ENCODE measurements at places on chromosomes 12 and 14.

DNA sequence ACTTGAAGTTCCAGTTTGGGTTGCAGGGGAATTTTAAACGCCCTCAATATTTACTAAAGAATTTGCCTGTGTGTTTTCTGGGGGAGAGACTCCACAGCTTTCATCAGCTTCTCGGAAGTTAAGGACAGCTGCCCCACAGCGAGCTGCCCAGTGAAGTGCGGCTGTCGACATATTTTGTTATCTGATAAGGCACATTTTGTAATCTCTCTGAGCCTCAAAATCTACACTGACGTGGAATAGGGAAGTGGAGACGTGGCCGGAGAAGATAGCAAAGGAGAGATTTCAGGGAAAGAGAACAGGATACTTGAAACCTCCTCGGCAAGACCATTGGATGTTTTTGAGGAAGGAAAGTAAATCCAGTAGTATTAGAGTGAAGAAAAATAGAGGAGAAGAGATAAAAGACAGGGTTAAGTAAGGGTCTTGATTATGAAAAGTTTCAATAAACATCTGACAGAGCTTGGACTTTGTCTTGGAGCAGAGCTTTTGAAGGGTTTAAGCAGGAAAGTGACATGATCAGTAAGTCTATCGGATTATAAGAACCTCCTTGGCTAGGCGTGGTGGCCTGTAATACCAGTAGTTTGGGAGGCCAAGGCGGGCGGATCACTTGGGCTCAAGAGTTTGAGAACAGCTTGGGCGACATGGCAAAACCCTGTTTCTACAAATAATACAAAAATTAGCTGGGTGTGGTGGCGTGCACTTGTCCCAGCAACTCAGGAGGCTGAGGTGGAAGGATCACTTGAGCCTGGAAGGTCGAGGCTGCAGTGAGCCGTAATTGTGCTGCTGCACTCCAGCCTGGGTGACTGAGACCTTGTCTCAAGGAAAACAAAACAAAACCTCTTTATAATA lies 1.1 kb downstream of the POLR3B start:
- no peaks in the 10 kb centered on the region for H3K36me3 ChIP-seq
- peak overlapping the region; percentile 89 for H3K27ac ChIP-seq
- peaks cover 19% of the 10 kb centered on the region for H3K4me1 ChIP-seq
- H3K4me3 ChIP-seq, result peak overlapping the region; percentile 95

GRCh38 chr12:54870048-54870447 lies 15.7 kb downstream of the MUCL1 start:
- no peaks in the 10 kb centered on the region for H3K36me3 ChIP-seq
- H3K4me1 ChIP-seq, result no peaks in the 10 kb centered on the region
- no peak for DNase-seq
- peaks cover 5% of the 10 kb centered on the region for H3K27me3 ChIP-seq
- no peak overlapping the region for H3K27ac ChIP-seq
- H3K4me3 ChIP-seq, result no peak overlapping the region

DNA sequence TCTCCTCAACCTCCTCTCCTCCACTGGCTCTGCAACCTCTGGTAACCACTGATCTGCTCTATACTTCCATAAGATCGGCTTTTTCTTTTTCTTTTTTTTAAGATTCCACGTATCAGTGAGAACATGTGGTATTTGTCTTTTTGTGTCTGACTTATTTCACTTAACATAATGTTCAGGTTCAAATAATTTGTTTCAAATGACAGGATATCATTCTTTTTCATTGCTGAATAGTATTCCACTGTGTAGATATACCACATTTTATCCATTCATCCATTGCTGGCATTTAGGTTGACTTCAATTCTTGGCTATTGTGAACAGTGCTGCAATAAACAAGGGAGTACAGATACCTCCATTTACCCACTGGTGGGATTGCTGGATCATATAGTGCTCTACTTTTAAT lies 40.5 kb downstream of the NCKAP5L start:
- no peak overlapping the region for H3K27ac ChIP-seq
- DNase-seq, result no peak
- H3K4me1 ChIP-seq, result no peaks in the 10 kb centered on the region
- H3K36me3 ChIP-seq, result peaks cover 5% of the 10 kb centered on the region
- no peak overlapping the region for H3K4me3 ChIP-seq
- peaks cover 8% of the 10 kb centered on the region for H3K27me3 ChIP-seq

GRCh38 chr12:104741497-104742367 lies 216.4 kb downstream of the SLC41A2 start:
- peaks cover 20% of the 10 kb centered on the region for H3K27me3 ChIP-seq
- peak overlapping the region; percentile 81 for H3K4me3 ChIP-seq
- no peaks in the 10 kb centered on the region for H3K36me3 ChIP-seq
- H3K4me1 ChIP-seq, result peaks cover 93% of the 10 kb centered on the region
- DNase-seq, result no peak
- H3K27ac ChIP-seq, result peak overlapping the region; percentile 91

GRCh38 chr12:116881325-116881876 lies at the start of gene HRK:
Gene HRK (minus strand): TSS chr12:116881441. CDS start chr12:116881307, 134 bp downstream.
- DNase-seq, result no peak
- H3K27ac ChIP-seq, result no peak within 1 kb of the TSS
- peak within 1 kb of the TSS; percentile 52 for H3K4me3 ChIP-seq
- no peaks in the 10 kb centered on the region for H3K36me3 ChIP-seq
- peaks cover 28% of the 10 kb centered on the region for H3K4me1 ChIP-seq
- peaks cover 18% of the 10 kb centered on the region for H3K27me3 ChIP-seq

DNA sequence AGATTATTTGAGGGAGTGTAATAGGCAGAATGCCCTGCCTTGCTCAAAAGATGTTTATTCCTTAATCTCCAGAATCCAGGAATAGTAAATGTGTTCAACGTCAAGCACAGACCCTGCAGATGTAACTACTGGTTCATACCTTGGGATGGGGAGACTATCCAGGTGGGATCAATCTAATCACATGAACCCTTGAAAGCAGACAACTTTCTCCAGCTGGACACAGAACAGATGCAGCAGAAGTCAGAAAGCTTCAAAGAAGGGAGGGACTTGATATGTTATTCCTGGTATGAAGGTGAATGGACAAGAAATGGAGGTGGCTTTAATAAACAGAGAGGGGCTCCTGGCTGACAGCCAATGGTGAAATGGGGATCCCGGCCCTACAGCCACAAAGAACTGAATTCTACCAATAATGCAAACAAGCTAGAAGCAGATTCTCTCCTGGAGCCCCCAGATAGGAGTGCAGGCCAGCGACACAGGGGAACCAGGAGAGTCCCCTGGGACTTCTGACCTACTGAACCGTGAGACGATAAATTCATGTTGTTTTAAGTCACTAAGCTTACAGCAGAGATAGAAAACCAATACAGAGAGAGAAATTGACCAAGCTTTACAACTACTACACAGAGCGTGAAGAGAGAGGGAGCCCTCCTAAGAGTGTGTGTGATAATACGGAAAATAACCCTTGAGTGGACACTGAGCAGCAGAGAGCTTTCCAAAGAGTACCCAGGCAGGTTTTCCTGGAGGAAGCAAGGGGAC lies 133.5 kb upstream of the TMEM132C start:
- no peak overlapping the region for H3K4me3 ChIP-seq
- no peaks in the 10 kb centered on the region for H3K4me1 ChIP-seq
- H3K27me3 ChIP-seq, result peaks cover 1% of the 10 kb centered on the region
- no peak overlapping the region for H3K27ac ChIP-seq
- H3K36me3 ChIP-seq, result no peaks in the 10 kb centered on the region

DNA sequence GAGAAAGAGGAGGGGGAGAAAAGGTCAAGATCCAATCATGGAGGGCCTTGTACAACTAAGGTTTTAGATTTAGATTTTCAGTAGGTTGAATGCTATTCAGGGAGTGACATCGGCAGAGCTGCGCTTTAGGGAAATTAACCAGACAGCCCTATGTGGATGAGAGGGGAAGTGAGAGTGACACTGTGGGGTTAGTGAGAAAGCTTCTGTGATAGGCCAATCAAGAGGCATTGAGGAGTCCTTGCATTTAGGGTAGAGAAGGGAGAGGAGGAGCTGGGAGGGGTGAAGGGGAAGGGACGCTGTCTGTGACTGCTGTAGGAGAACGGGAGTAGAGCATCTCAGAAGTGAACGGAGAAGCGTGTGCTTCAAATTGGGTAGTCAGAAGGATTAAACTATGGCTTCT lies 3.4 kb downstream of the HSD17B6 start:
- H3K4me1 ChIP-seq, result no peaks in the 10 kb centered on the region
- H3K36me3 ChIP-seq, result no peaks in the 10 kb centered on the region
- H3K27me3 ChIP-seq, result no peaks in the 10 kb centered on the region
- no peak for DNase-seq

Data from immature natural killer cell (primary cell).